Activated CD4-positive, CD25-positive, alpha-beta regulatory T cell (primary cell): ENCODE measurements at places on chromosomes 11 and 22.

DNA sequence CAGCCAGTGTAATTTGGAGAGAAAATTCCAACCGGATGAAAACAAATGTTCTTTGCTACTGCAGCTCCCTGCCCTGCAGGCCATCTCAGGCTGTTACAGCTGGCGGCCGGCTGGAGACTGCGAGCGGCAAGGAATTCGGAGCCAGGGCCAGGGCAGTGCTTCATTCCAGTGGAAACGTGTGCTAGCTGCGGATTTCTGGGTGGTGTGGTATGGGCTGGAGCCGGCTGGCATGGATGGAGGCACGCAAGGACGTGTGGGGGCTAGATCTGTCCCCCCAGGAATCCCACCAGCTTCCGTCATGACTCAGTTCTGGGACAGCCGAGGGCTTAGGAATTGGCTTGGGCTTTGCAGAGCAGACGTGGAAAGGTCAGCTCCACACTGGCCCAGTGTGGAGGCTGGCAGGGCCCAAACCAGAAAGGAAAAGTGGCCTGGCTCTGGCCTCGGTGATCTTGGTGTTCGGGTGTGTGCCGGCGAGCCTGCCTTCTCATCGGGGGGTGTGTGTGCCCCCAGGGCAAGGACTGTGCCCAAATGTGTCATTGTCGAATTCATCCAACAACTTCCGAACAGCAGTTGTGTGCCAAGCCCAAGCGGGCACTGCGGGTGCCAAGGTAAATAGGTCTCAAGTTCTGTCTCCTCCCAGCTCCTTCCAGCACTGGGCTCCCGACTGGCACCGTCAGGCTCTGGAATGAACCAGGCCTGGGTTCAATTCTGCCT lies 48.1 kb upstream of the SHISAL1 start:
- no peak for DNase-seq

DNA sequence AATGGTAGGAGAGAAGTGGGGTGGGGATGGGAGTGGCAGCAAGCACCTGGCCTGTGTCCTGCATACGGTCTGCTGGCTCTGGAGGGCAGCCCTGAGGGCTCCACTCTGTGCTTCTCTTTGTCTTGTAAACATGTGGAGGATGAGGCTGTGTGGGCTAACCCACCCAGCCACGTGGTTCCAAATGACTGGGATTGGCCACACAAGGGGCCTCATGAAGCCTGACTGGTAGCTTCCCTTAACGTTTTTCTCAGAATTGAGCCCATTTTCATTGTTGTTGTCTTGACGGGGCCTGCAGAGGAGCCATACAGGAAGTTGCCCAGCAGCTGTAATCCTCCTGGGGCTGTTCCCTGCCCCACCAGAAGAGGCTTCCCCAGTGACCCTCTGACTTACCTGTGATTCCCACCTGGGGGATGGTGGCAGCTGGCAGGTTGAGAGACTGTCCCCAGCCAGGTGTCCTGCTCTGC lies 18.0 kb downstream of the DERL3 start:
- DNase-seq: no peak

- peak; percentile 46 for DNase-seq
Observed at GRCh38 chr11:130314184-130314749, 450 bp downstream of the ZBTB44 start.

DNA sequence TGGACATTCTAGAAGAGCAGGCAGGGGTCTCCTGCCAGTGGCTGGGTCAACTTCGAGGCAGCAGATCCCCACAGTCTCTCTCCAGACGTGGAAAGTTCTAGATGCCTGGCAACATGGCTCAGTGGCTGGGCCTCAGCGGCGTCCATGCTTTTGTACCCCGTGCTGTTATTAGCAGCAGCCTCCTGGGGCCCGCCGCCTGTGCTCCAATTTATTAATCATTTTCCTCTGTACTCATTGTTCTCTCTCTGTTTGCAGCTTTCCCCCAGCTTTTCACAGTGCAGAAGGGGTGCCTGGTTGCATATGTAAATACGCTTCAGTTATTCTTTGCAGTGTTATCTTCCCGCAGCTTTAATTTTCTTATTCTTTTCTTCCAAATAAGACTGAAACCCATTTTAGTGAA lies 515.1 kb downstream of the TBC1D22A start:
- DNase-seq: no peak

DNA sequence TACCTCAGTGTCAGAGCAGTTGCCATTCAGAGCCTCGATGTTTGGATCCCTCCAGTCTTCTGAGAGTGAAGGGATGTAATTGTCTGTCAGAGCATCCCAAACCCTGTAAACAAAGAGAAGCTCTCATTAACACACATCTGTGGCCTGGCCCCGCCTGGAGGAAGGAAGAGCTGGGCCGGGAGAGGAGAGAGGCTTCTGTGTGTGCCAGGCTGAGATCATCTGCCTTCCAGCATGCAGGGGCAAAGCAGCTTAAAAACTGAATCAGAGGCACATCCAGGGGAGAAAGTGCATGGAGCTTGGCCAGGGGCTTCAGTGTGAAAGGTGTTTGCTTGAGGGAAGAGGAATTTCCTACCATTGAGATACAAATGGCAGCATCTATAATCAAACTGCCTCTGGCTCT lies 14.5 kb downstream of the FEZ1 start:
- DNase-seq: no peak

GRCh38 chr11:47843361-47844055 lies 4.6 kb downstream of the NUP160 start:
- no peak for DNase-seq

DNA sequence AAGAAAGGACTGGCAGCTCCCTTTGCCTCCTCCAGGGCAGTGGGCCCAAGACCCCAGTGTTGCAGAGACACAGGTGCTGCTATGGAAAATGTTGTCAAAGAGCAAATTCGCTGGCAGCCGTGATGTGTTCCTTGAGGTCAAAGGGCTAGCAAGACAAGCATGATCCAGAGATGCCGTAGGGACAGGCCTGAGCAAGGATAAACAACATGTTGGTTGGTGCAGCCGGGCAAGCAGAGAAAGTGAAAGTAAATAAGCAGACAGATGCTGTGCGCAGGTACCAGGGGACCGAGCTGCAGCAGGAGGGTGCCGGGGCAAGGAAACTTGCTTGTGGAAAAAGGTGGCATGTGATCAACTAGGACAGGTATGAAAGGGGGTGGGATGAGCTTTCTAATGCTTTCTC lies 125.5 kb upstream of the NECTIN1 start:
- DNase-seq: no peak

GRCh38 chr11:111335549-111335948 lies 37.2 kb downstream of the POU2AF3 start:
- no peak for DNase-seq

- DNase-seq: no peak
Observed at GRCh38 chr22:33271390-33272161, 213.4 kb upstream of the SYN3 start.

GRCh38 chr11:128619540-128620308 lies 32.4 kb upstream of the ETS1 start:
- no peak for DNase-seq

DNA sequence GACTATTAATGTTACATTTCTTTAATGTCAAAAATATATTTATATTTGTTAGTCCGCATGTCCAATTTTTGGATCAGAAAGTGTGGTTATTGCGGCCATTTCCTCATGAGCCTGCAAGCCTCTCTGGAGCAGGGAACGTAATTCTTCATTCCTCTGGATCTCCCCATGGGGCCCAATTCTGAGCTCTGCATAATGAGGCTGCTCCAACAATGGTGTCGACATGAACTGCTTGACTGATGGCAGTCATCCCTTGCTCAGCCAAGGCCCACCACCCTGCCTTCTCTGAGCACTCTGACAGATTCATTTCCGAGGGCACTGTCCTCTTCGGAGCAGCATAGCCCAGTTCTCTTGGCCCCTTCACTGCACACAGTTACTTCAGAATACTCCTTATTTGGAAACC lies 3.1 kb upstream of the HEPACAM start:
- DNase-seq: no peak

DNA sequence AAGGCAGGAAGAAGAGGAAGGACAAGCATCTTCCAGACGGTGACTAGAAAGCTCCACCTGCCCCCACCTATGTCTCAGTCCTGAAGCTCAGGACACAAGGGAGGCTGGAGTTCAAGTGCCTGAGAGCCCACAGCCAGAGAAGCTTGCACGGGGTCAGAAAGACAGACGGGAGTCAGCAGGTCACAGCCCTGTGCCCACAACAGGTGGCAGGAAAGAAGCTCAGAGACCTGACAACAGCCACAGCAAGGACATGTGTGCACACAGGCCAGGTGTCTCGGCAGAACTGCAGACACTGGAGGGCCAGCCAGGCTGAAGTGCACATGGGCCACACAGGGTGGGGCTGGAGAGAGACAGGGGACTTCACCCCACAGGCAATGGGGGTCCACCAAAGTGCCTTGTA lies 37.2 kb upstream of the MOB2 start:
- DNase-seq: no peak

DNA sequence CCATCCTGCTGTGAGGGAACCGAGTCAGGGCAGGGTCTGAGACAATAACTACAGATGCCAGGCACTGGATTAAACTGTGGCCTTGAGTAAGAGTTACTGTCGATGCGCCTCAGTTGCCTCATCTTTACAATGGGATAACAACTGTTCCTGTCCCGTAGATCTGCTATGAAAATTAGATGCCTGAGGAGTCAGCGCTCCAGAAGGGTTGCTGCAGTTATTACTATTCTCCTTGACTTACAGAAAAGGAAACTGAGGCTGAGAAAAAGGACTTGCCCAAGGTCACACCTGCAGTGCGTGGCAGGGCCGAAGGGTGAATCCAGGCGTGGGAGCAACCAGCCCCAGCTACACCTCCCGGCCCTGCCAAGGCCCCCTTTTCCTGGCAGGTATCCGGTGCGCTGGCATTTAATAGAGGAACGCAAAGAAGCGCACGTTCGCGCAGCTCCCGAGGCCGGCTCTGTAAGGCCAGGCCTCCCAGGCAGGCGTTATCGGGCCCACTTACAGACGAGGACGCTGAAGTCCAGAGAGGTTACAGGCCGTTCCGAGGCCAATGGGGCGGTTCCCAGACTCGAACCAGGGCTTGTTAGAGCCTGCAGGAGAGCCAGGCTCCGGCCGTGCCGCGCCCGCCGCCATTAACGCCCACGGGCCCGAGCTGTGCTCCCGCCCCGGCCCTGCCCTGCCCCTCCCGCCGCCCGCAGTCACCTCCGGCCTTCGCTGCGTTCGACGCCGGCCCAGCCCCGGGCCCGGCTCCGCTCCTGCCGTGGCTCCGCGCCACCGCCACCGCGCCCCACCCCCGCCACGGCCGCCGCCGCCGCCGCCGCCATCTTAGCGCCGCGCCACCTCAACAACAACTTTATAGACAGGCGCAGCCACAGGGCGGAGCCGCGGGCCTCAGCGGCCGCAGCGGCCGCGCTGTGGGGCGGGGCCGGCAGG lies at the start of gene C11orf68:
Gene C11orf68 (minus strand): TSS at position 852 of the 930 bp plus-strand sequence. CDS start 31 bp downstream, at position 821.
- no peak for DNase-seq

DNA sequence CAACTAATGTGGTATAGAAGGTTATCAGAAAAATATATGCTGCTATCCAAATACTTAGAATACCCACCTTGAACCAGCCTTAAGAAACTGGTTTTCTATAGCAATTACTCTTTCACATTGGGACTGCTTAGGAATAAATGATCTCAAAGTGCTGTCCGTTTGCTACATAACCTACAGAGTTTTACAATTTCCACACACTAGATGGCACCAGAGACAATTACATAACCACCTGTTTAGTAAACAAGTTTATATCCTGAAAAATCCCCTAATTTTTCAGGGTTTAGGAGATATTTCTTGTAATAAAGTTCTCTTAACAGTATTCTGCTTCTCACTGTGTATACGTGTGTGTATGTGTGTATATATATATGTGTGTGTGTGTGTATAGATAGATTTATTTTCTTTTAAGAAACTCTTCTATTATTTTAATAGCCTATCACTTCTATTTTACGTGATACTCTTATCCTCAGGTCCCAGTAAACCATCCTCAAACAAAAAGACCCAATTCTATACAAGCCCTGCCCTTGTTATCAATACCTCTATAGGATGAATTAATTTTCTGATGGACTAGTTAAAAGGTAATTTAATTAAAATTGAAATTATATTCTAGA lies 6.7 kb upstream of the OR5I1 start:
- no peak for DNase-seq

DNA sequence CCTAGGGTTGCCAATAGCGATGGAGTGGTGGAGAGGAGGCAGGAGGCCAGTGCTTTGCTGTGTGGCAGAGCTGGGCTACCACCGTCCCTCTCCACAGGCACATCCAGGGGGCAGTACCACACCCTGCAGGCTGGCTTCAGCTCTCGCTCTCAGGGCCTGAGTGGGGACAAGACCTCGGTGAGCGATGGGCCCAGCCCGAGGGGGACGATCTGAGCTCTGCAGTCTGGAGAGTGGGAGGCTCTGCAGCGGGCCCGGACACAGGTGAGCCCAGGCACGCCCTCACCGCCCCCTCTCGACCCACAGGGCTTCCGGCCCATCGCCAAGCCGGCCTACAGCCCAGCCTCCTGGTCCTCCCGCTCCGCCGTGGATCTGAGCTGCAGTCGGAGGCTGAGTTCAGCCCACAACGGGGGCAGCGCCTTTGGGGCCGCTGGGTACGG lies 2.5 kb downstream of the PKP3 start:
- DNase-seq: no peak

DNA sequence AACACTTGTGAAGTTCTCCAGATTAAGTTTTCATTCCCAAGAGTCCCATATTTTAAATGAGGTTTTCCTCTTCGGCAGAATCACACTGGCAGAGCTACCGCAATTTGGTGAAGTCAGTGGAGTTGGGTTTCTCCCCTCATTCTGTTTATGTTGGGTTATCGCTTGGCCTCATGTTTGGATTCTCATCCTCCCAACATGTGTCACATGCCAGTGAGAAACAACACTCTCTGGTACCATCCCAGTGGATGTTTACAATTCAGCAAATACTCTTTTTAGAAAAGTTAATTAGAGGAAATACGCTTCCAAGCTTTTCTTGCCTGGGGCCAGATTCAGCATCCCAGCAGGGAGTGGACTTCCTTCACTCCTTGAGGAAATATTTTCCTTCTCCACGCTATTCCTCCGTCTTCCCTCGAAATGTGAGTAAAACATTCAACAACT lies 2.1 kb downstream of the PAMR1 start:
- DNase-seq: no peak

GRCh38 chr11:2298795-2299761 lies 2.6 kb downstream of the C11orf21 start:
- DNase-seq: no peak

DNA sequence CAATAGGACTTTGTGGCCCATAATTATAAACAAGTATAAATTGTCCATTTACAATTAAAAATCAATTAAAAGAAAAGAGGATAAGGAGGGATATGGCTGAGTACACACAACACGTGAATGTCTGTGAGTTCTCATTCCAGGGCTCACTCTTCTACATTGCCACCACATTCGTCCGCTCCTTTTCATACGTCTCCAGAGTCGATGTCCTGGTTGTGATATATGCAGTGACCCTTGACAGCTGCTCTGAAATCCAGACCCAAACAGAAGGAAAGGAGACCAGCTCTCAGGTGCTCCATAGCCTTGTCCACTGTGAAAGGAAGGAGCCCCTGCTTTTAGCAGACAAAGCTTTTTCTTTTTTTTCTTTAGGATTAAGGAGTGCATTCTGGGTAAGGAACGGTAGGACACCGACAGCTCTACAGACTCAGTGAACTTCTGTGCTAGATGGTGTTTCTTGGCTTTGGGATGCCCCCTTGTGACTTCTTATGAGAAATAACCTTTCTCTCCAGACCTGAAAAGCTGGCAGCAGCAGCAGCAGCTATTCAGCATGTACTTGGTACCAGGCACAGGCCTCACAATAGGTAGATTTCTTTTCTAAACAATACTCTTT lies 19.7 kb upstream of the DNAJB13 start:
- DNase-seq: no peak
